ENCODE measurements at places on chromosomes 5 and 9.

DNA sequence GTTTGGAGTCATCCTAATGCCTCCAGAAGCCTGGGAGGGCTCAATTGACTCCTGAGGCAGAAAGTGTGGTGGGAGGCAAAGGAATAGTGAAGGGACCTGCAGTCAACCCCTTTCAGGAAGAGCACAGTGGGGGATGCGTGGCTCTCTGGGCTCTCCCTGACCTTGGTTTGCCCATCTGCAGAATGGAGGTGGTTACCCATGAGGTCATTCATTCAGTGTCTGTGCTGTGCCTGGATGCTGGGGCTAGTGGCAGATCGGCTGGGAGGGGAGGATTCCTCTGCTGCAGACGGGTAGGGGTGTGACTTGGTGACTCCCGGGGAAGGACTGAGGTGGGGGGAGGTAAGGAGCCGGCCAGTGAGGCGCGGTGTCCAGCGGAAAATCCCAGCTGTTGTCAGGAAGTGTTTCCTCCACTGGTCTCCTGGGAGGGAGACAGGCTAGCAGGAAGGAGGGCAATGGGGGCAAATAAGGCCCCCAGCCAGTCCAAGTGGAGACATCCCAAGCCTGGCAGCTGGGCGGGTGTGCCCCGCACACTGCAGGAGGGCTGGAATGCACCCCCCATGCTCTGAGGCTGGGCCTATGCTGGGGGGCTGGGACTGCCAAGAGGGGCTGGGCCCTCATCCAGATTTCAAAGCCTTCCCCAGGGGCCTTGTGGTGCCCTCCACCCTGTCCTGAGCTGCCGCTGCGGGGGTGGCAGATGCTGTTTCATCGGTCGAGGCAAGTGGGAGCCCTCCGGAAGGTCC is 10.9 kb downstream of the CXXC5 start:
- H3K27ac ChIP-seq: no peak overlapping the region
- H3K27me3 ChIP-seq: no peaks in the 10 kb centered on the region
- DNase-seq: no peak
- H3K36me3 ChIP-seq: no peaks in the 10 kb centered on the region

DNA sequence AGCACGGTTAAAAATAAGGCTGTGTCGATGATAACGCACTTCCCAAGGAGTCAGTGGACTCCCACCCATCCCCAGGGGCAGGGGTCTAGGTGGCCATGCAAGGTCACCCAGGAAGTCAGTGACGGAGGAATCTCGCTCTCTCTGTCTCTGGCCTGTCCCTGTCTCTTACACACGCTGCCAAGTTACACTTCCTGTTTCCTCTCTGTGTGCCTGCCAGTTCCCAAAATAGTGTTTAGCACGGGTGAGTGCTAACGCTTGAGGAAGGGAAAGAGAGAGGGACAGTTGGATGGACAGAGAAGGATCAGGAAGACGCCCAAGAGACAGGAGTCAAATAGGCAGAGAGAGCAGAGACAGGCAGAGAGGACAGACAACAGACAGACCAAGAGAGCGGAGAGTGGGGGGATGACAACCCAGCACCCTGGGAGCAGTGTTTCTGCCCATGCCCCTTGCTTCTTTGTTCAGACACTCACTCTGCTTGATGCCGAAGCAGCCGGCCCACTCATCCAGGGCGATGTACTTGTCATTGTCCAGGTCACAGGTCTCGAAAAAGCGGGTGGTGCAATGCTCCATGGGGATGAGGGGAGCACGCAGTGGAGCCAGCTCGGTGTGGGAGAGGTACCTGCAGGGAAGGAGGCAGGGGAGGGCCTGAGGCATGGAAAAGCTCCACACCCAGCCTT is 23.0 kb downstream of the SPARC start:
- no peak overlapping the region for H3K4me3 ChIP-seq
- peaks cover 20% of the 10 kb centered on the region for H3K27me3 ChIP-seq
- no peaks in the 10 kb centered on the region for H3K36me3 ChIP-seq
- H3K27ac ChIP-seq: no peak overlapping the region
- peaks cover 14% of the 10 kb centered on the region for H3K4me1 ChIP-seq

DNA sequence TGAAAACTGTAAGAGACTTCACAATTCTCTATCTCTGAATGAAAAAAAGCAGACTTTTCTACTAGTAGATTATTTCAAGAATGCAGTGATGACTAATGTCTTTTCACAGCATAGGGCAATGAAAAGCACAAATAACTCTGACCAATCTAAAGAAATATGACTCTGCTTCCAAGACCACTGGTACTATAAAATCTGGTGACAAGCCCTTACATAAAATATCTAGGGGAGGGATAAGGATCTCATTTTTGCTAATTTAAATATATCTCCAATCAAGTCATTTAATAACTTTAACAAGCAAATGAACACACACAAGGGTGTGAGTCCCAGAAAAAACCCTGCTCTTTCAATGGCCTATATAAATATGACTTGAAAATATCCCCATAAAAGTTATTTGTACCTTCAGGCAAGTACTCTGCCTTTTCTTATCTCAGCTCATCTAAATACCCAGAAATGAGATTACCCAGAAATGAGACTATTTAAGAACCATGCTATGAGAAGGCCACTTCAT is 105.2 kb downstream of the GNAQ start:
- no peak for DNase-seq
- no peaks in the 10 kb centered on the region for H3K27me3 ChIP-seq
- no peaks in the 10 kb centered on the region for H3K36me3 ChIP-seq
- H3K27ac ChIP-seq: no peak overlapping the region
- H3K4me3 ChIP-seq: no peak overlapping the region

DNA sequence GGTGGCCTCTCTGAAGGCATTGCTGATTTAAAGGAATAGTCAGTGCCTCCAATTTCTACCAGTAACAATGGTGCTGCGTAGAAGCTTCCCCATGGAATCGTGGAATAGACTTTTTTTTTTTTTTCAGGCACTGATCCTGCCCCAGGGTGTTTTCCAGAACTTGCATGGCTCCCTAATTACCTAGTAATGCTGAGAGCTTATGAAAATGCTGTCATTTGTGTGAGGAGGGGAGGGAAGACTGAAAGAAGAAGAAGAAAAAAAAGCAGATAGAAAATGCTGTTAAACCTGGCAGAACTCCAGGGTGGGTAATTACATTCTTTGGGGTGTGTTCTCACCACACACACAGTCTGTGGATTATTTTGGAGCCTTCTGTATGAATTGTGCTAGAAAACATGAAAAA is 4.8 kb upstream of the GRIA1 start:
- DNase-seq: no peak
- H3K36me3 ChIP-seq: no peaks in the 10 kb centered on the region
- no peak overlapping the region for H3K4me3 ChIP-seq

- no peaks in the 10 kb centered on the region for H3K4me1 ChIP-seq
- H3K27ac ChIP-seq: no peak overlapping the region
- H3K4me3 ChIP-seq: no peak overlapping the region
- no peaks in the 10 kb centered on the region for H3K27me3 ChIP-seq
- no peaks in the 10 kb centered on the region for H3K36me3 ChIP-seq
Measured at GRCh38 chr5:28576022-28576421, 1537.6 kb upstream of the CDH9 start.

DNA sequence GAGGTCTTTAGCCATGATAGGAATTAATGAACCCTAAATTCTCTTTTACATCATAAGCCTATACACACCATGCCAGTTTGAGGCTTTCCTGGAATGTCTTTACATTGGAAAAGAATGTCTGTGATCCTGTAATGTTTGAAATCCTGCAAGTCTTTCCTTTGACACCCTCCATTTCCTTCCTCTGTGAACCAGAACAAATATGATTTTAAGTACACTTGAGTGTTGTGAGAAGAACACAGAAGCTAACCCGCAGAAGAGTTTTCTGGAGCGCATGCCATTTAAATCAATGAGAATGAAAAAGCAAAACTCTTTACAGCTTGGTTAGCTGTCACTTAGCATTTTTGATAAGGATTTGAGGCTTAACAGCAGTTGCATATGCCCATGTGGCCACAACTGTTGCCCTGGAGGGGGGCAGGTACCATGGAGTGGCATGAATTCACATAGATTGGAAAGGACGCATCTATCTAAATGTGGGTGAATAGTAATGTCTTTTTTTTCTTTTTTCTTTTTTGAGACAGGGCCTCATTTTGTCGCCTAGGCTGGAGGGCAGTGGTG is 372.6 kb downstream of the KDM4C start:
- no peak for DNase-seq
- H3K36me3 ChIP-seq: peaks cover 31% of the 10 kb centered on the region
- peaks cover under 1% of the 10 kb centered on the region for H3K4me1 ChIP-seq
- H3K27ac ChIP-seq: no peak overlapping the region

DNA sequence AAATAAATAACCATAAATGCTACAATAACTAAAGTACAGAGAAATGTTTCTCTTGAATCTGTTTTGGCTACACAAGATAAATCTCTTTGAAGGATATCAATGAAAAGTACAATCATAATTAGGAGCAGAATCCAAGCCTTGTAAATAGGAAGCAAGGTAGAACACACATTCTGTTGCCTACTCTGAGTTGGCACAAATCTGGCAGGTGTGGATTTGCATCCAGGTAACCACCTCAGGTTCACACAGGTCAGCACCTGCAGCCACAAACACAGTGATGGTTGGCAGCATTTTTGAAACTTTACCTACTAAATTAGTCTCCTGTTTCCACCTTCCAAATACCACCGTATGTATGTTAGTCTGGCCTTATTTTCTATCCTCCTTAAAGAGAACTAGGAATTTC is 105.3 kb upstream of the PIK3R1 start:
- H3K27me3 ChIP-seq: peaks cover 2% of the 10 kb centered on the region
- H3K27ac ChIP-seq: no peak overlapping the region
- H3K36me3 ChIP-seq: no peaks in the 10 kb centered on the region

All from central memory CD8-positive, alpha-beta T cell (primary cell).